ENCODE measurements at places on chromosomes 13 and 19. TPM values are rescaled to one million over a fixed set of nuclear protein-coding genes. Genes with fewer than 3 reads are reported as not detected.

The ERFL gene
- total RNA-seq: not detected

- DNase-seq: no peak
Measured at GRCh38 chr13:99191900-99192399, 8.7 kb upstream of the UBAC2 start.

DNA sequence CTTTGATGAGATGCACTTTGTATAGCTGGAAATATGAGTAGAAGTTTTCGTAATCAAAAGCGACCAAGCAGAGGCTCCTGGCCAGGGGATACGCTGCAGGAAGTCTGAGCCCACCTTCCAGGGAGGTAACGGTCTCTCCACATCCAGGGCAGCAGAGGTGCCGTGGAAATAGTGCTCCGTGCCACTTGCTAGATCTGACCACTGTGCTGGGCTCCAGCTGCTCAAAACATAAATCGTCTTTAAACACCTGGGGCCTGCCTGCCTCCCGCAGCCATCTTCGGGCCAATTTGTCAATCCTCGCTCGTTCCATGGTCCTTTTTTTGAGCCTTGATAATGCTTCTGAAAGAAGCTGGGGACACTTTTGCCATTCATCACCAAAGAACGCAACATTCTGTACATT lies 445.0 kb downstream of the ZNF536 start:
- no peak for DNase-seq

GRCh38 chr13:46515803-46516202 lies 37.2 kb upstream of the LRCH1 start:
- no peak for DNase-seq

The LILRA2 gene
- total RNA-seq: 1.7 TPM

The RDH8 gene
- not detected for total RNA-seq

The PDE4C gene
- 1.8 TPM for total RNA-seq

The NAA16 gene
- total RNA-seq: 7.0 TPM

- DNase-seq: no peak
Measured at GRCh38 chr19:12126707-12127106, 13.4 kb downstream of the ZNF20 start.

- no peak for DNase-seq
Measured at GRCh38 chr19:39525205-39525604, 7.4 kb downstream of the EID2B start.

The PCDH20 gene
- 0.83 TPM for total RNA-seq

Data from Right ventricle myocardium superior (tissue), 1 donor.